Activated T-cell treated with anti-CD3 and anti-CD28 coated beads, Interleukin-2, amount 50 U/mL, for 72 hours (primary cell): ENCODE measurements at places on chromosomes 4 and X.

GRCh38 chr4:53924333-53925049, 139.9 kb downstream of the CHIC2 start:
- no peak for DNase-seq

DNA sequence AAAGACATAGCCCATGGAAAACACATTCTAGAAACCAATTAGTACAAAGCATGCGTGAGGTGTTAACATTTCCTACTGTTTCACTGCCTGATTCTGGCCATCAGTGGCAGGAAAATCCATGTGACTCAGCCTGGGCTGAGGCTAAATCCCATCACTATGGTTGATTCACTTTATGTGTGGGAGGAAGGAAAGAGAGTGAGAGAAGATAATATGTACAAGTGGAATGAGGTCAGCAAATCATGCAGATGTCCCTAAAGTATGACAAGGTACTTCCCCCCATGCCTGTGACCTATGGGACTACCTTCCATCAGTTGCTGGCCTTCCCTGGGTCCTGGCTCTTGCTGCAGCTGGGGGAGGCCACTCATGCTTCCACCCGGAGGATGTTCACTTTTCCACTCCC, 64.2 kb upstream of the MAP3K15 start:
- no peak for DNase-seq

- no peak for DNase-seq
Observed at GRCh38 chr4:185167234-185167633, 24.2 kb downstream of the SLC25A4 start.

DNA sequence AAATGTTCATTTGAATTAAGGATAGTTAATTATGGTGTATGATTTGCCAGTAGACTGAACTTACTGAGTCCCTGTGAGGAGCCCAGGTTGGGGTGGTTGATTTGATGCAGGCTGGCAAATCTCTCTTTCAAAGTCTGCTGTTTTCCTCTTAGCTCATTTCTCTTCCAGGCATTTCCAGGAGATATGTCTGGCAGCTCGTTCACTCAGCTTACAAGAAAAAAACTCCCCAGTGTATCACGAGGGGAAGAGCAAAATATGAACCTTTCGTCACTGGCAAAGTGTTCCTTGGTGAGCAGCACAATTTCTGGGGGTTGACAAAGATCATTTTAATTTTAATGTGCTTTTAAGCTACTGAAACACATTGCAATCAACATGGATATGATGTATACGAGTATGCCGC, 244.2 kb downstream of the CBLL2 start:
- DNase-seq, result no peak

- no peak for DNase-seq
Observed at GRCh38 chrX:100512471-100512870, 72.3 kb upstream of the TNMD start.

GRCh38 chrX:46666831-46667230, 92.1 kb downstream of the SLC9A7 start:
- DNase-seq, result no peak

DNA sequence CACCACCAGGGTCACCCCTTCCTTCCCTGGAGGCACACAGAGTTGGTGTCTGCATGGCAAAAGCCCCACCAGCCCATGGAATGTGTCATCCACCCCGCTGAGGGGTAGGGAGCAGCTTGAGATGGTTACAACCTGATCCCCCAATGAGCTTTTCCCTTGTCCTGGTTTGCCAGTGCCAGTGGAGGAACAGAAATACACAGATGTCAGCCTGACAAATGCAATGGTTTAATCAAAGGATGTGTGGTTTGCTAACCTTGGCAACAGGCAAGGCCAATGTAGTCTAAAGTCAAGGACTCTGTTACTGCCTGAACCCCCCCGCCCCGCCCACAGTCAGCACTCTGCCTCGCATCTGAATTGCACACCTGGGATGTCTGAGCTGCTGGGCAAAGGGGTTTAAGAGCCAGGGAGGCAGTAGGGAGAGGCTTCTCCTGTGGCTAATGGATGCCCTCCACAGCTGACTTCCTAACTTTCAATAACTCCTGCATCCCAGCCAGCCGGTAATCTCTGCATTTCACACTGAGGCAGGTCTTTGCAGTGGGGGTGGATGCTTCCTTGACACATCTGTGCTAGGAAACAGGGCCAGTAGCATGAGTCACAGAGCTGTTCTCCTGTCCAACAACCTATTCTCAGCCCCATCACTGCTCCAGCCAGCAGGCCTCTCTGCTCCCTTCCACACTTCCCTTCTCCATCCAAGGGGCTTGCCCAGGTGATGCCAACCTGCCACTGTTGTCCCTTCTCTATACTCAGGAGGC, 137.5 kb downstream of the AMMECR1 start:
- no peak for DNase-seq

DNA sequence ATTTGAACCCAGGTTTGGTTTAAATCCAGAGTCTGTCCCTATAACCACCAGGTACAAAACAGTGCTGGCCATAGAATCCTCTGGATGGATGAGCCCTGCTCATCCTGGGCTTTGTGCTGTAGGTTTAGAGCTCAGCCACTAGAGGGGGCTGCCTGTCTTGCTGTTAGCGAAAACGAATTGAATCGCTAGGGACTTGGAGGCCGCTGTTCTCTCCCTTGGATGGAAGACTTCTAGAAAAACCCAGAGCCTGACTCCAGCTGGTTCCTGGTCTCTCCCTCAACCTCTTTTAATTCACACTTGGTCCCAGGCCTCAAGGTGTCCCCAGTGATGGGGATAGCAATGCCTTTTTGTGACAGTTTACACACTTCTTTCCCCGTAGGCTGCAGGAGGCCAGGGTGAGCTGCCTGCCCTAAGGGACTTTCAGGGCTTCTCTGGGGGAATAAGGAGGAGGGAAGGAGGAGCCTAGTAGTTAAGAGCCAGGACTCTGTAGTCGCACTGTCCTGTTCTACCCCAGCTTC, 8.7 kb downstream of the RIPPLY1 start:
- DNase-seq, result peak; percentile 42

GRCh38 chrX:51459125-51459524, 37.3 kb downstream of the NUDT11 start:
- peak; percentile 18 for DNase-seq

- no peak for DNase-seq
Observed at GRCh38 chrX:118566359-118566758, 70.7 kb downstream of the DOCK11 start.

DNA sequence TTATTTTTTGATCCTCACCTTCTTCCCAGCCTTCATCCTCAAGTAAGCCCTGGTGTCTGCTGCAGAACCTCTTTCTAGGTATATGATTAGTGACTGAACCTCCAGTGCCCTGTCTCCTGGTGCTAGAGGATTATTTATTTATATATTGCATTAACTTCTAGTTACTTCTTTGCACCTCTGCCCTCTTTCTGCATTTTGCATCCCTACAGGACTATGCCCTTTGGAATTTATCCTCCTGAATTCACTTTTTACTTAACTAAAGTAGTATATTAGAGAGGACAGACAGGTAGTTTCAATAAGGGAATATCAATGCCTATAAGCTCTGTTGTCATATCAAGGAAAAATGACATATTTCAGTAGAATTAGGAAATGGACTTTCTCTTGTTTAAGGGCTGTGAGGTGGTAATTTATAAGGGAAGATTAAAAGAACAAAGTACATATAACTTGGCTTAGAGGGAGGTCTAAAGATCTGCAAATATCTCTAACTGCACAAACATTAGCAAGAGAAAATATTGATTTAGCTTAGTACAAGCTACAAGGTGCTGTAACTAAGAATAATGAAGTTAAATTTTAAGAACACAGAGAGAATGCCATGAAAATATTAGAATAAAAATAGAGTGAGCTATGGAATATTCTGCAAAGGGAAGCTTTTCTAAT, 181.7 kb downstream of the TEX13A start:
- no peak for DNase-seq

GRCh38 chrX:2325076-2325784, 175.5 kb downstream of the DHRSX start:
- DNase-seq, result peak; percentile 71

- no peak for DNase-seq
Observed at GRCh38 chr4:107845681-107846080, 20.9 kb downstream of the SGMS2 start.

DNA sequence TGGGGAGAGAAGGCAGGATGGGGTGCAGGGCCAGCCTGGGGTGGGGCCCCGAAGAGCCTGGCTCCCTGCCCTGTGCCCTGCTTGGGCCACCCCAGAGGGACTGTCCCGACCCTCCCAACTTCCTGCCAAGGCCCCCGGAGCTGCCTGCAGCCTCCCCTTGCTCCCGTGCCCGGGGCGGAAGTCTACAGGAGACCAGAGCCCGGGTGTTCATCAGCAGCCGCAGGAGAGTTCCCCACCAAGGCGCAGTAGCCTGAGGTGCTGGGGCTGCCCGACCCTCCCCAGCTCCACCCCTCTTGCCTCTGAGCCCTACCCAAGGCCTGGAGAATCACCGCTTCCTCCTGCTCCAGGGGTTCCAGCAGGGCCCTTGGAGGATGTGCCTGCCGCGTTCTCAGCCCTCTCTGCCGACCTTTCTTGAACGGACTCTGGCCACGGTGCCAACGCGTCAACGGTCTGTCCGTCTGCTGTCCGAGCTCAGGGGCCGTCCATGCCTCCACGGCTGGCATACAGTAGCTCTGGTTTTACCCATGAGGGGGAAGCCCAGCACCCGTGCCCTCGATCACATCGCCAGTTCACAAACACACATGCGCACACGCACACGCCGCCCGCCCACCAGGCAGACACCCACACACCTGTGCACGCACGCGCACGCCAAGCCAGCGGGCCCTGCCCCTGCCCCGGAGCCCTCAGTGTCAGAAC, 36.0 kb upstream of the SPON2 start:
- no peak for DNase-seq

GRCh38 chr4:36285784-36286480, 4.5 kb downstream of the DTHD1 start:
- DNase-seq, result peak; percentile 70

GRCh38 chrX:69066966-69067525, 98.2 kb downstream of the PJA1 start:
- no peak for DNase-seq

DNA sequence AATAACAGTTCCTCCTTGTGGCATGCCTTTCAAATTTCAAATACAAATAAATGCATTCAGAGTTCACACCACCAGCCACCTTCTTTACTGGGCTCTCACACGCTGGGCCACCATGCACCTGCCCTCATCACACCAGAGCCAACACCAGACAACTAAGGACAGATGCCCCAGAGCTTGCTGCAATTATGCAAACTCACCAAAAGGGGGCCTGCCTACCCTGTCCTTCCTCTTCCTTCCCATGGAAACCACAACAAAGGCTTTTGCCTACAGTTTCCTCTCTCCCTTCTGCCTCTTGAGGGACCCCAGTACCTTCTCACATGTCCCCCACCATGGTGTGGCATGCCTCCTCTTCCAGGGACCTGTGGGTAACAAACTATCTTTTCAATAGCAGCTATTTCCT, 1333.9 kb upstream of the TENM3 start:
- DNase-seq, result no peak

DNA sequence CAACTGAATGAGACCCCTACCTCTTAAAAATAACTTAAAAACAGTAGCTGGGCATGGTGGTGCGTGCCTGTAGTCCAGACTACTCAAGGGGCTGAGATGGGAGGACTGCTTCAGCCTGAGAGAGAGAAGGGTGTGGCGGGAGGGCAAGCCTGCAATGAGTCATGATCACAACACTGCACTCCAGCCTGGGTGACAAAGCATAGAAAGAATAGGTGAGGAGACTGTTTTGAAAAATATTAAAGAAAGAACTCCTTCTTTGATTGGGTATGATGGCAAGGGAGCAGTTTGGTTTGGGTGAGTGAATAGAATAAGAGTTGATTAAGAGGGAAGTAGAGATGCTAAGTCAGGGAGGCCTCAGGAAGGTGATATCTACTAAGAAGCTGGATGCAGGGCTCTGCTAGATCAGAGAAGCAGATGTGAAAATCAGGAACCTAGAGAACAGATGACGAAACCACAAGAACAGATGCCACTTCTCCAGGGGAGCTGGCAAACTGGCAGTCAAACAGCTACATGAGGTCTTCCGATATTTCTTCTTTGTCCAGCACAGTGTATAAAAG, 318.6 kb downstream of the OPHN1 start:
- no peak for DNase-seq

GRCh38 chrX:143429131-143429530, 88.1 kb downstream of the SPANXN3 start:
- no peak for DNase-seq

DNA sequence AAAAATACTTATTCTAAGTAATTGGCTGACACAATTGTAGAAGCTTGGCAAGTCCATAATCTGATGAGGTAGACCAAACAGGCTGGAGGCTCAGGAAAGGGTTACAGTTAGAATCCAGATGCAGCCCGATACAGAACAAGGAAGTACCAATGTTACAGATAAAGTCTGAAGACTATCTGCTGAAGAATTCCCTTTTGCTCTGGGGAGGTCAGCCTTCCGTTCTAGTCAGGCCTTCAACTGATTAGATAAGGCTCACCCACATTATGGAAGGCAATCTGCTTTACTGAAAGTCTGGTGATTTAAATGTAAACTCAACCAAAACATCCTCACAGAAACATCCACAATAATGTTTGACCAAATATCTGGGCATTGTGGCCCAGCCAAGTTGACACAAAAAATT, 7.4 kb upstream of the DYNLT3 start:
- DNase-seq, result no peak

GRCh38 chr4:146649232-146649631, 10.5 kb downstream of the POU4F2 start:
- DNase-seq, result no peak

DNA sequence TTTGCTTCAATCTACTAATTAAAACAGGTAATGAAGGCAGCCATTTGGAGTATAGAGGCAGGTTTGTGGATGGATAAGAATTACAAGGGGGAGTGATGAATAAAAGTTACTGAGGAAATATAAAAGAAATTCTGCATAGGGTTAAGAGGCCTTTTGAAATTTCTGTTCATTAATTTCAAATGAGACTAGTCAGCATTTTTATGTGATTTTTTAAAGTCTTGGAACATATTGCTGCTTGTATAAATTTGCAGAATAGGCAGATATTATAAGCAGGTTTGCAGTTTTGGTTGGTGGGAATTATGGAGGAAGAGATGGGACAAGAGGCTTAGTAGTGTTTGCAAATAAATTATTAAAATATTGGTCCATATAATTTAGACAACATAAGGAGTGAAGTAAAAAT, 750.4 kb upstream of the AGA start:
- no peak for DNase-seq

DNA sequence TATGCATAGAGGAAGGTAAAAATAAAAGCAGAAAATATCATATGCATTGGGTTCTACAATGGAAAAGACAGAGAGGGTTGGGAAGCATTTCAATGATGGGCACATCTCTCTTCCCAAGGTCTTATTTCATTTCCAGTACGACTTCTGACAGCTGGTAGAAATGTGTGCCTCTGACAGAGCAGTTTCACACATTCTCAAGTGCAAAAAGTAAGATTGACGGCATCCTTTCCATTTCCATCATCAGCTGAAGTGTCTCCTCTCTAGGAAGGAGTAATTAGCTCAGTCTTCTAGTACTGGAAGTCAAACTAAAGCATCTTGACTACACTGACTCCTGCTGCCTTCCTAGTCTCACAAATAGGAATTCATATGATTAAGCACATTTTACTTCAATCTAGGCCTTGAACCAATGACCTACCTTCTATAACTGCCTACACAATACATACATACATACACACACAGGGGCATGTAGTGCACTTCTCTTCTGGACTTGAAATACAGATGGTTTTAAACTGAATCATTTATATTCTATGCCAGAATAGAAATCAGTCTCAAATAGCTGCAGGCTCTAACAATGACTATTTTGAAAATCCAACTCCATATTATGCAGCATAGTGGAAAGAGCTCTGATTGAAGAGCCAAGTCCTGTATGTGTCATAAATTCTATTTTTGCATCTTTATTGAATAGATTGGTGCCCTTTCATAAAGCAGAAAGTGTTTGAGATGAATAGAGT, 473.4 kb downstream of the INPP4B start:
- DNase-seq, result no peak

- DNase-seq, result no peak
Observed at GRCh38 chrX:1601768-1602085, 10.3 kb downstream of the AKAP17A start.
